Skeletal muscle tissue (tissue), 5 donors: ENCODE measurements at places on chromosomes 1 and 21. TPM values are rescaled to one million over a fixed set of nuclear protein-coding genes. Genes with fewer than 3 reads are reported as not detected.

Gene DENND1B
- 13.0 TPM for total RNA-seq

Gene ST6GALNAC5
- total RNA-seq: 2.1 TPM

Gene TAS1R1
- total RNA-seq: 5.7 TPM

Gene FCRLB
- total RNA-seq: 1.0 TPM

Gene COP1
- 76.7 TPM for total RNA-seq

Gene PCBP3
- not detected for total RNA-seq

Gene ATP6V1G3
- total RNA-seq: not detected
